ENCODE measurements at places on chromosomes 6 and 20. TPM values are rescaled to one million over a fixed set of nuclear protein-coding genes. Genes with fewer than 3 reads are reported as not detected.

- peaks cover 26% of the 10 kb centered on the region for H3K4me1 ChIP-seq
- no peaks in the 10 kb centered on the region for H3K27me3 ChIP-seq
- DNase-seq = peak; percentile 67
- peak overlapping the region; percentile 67 for H3K27ac ChIP-seq
- peak overlapping the region; percentile 32 for H3K4me3 ChIP-seq
- no peaks in the 10 kb centered on the region for H3K36me3 ChIP-seq
These were observed 234.4 kb upstream of the MCHR2 start for GRCh38 chr6:100228437-100228833.

- no peaks in the 10 kb centered on the region for H3K36me3 ChIP-seq
- no peaks in the 10 kb centered on the region for H3K27me3 ChIP-seq
- DNase-seq = peak; percentile 6
- no peak overlapping the region for H3K4me3 ChIP-seq
- no peak overlapping the region for H3K27ac ChIP-seq
These were observed 91.9 kb downstream of the LMBRD1 start for GRCh38 chr6:69704916-69705315.

DNA sequence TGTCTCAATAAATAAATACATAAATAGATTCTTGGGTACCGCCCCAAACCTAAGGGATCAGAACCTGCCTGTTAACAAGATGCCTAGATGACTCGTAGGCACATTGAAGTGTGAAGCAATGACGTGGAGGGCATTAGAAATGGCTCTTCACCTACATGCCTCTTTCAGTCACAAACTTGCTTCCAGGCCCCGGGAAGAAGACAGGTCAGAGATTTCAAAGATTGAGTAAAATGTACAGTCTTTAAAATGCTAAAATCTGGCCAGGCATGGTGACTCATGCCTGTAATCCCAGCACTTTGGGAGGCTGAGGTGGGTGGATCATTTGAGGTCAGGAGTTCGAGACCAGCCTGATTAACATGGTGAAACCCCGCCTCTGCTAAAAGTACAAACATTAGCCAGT lies 480.8 kb upstream of the JARID2 start:
- H3K4me1 ChIP-seq = no peaks in the 10 kb centered on the region
- DNase-seq = no peak
- no peak overlapping the region for H3K4me3 ChIP-seq
- H3K36me3 ChIP-seq = no peaks in the 10 kb centered on the region
- H3K27ac ChIP-seq = no peak overlapping the region

GRCh38 chr6:45678285-45678607 lies 300.5 kb upstream of the SUPT3H start:
- no peak overlapping the region for H3K4me3 ChIP-seq
- no peak overlapping the region for H3K27ac ChIP-seq
- no peaks in the 10 kb centered on the region for H3K27me3 ChIP-seq

GRCh38 chr6:7434672-7435071 lies 45.1 kb downstream of the RIOK1 start:
- H3K36me3 ChIP-seq = no peaks in the 10 kb centered on the region
- no peak for DNase-seq
- no peaks in the 10 kb centered on the region for H3K4me1 ChIP-seq
- H3K27me3 ChIP-seq = no peaks in the 10 kb centered on the region

GRCh38 chr6:70668499-70668812 lies 773 bp downstream of the SMAP1 start:
- peaks cover 6% of the 10 kb centered on the region for H3K36me3 ChIP-seq
- H3K27ac ChIP-seq = peak overlapping the region; percentile 49
- H3K4me3 ChIP-seq = peak overlapping the region; percentile 83
- peaks cover 22% of the 10 kb centered on the region for H3K4me1 ChIP-seq
- no peaks in the 10 kb centered on the region for H3K27me3 ChIP-seq
- no peak for DNase-seq

GRCh38 chr6:104728448-104728847 lies 131.3 kb downstream of the HACE1 start:
- no peaks in the 10 kb centered on the region for H3K36me3 ChIP-seq
- H3K4me3 ChIP-seq = no peak overlapping the region
- no peaks in the 10 kb centered on the region for H3K27me3 ChIP-seq
- H3K27ac ChIP-seq = peak overlapping the region; percentile 32
- H3K4me1 ChIP-seq = no peaks in the 10 kb centered on the region

- no peak overlapping the region for H3K4me3 ChIP-seq
- H3K27me3 ChIP-seq = peaks cover 11% of the 10 kb centered on the region
- no peak for DNase-seq
- no peaks in the 10 kb centered on the region for H3K4me1 ChIP-seq
- no peak overlapping the region for H3K27ac ChIP-seq
- H3K36me3 ChIP-seq = no peaks in the 10 kb centered on the region
These were observed 6.1 kb downstream of the SIRPG start for GRCh38 chr20:1651268-1652058.

DNA sequence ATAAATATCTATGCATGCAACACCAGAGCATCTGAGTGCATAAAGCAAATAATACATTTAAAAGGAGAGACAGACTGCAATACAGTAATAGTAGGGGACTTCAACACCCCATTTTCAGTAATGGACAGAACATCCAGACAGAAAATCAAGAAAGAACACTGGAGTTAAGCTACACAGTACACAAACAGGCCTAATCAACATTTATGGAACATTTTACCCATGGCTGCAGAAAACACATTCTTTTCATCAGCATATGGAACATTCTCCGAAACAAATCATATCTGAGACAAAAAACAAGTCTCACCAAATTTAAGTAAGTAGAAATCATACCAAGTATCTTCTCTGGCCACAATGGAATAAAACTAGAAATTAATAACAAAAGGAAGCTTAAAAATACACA lies 50.5 kb downstream of the REV3L start:
- no peak overlapping the region for H3K4me3 ChIP-seq
- DNase-seq = no peak
- peaks cover 3% of the 10 kb centered on the region for H3K4me1 ChIP-seq
- no peaks in the 10 kb centered on the region for H3K27me3 ChIP-seq
- H3K36me3 ChIP-seq = peaks cover 17% of the 10 kb centered on the region

DNA sequence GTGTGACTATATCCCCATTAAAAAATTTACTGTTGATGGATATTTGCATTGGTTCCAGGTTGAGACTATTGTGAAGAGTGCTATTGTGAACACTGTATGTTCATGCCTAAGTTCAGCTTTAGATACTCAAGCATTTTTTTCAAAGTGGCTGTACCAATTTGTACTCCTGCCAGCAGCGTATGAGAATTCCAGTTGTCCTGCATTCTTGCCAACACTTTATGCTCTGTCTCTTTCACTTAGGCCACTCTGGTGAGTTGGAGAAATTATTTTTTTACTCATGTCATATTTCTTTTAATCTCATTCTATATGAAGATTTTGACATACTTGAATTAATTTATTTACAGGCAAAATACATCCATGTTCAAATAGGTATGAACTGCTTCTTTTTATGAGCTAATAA lies 76.2 kb downstream of the JAG1 start:
- no peak overlapping the region for H3K4me3 ChIP-seq
- H3K36me3 ChIP-seq = no peaks in the 10 kb centered on the region
- peaks cover 38% of the 10 kb centered on the region for H3K4me1 ChIP-seq
- no peaks in the 10 kb centered on the region for H3K27me3 ChIP-seq
- DNase-seq = no peak

DNA sequence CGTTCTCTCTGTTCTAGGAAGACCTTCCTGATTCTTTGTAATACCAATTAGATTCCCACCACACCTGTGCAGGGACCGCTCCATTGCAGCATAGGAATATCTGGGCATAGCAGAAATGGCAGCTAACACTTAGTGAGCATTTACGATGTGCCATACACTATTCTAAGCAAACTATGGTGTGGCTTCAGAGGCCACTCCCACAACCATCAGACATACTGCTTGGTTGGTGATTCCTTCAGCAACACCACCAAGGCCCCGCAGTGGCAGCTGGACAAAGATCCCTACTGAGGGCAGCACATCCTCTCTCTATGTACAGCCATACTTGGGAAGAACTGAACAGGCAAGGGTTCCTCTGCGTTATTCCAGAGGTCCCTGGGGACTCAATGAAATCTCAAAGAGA lies 6.2 kb downstream of the KCNK5 start:
- no peak overlapping the region for H3K27ac ChIP-seq
- no peak for DNase-seq
- no peaks in the 10 kb centered on the region for H3K36me3 ChIP-seq
- no peaks in the 10 kb centered on the region for H3K4me1 ChIP-seq

DNA sequence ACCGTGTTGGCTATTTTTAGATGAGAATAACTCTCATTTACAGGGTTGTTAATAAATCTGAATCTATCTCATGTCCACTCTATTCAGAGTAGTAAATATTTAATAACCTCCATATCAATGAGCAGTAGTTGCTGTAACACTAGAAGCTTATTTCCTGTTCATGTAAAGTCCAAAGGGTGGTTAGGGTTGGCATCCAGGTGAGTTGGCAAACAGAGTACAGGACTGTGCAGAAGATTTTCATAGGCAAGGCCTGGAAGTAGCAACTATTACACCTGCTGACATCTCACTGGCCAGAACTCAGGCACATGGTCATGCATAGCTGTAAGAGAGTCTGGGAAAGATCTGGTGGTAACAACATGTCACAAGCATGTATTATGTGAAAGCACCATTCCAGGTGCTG lies 147.5 kb downstream of the PHF3 start:
- H3K4me1 ChIP-seq = no peaks in the 10 kb centered on the region
- H3K36me3 ChIP-seq = no peaks in the 10 kb centered on the region
- DNase-seq = no peak
- no peak overlapping the region for H3K27ac ChIP-seq

GRCh38 chr6:34521463-34522285 lies 34.5 kb downstream of the SPDEF start:
- H3K27ac ChIP-seq = no peak overlapping the region
- H3K36me3 ChIP-seq = no peaks in the 10 kb centered on the region
- H3K4me1 ChIP-seq = peaks cover 3% of the 10 kb centered on the region
- H3K27me3 ChIP-seq = no peaks in the 10 kb centered on the region

DNA sequence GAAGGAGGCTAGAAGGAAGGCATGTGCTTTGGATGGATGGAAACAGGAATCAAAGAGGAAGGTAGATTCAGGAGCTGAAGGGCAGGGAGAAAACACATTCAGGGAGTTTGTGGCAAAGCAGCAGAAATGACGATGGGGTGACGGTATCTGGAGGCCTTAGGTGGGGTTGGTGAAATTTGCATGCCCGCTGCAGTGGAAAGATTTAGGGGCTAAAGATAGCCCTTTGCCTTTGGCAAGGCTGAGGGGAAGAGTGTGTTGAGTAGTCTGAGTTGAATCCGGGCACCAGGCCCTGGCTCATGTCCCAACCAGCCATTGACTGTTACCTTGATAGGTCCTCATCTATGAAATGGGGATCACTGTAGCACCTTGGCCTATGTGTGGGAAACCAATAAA lies 1.3 kb downstream of the GZF1 start:
- H3K27ac ChIP-seq = no peak overlapping the region
- no peaks in the 10 kb centered on the region for H3K27me3 ChIP-seq
- DNase-seq = no peak
- H3K4me1 ChIP-seq = peaks cover 43% of the 10 kb centered on the region
- peak overlapping the region; percentile 87 for H3K4me3 ChIP-seq
- H3K36me3 ChIP-seq = peaks cover 49% of the 10 kb centered on the region

GRCh38 chr6:148295261-148295887 lies 47.3 kb upstream of the SASH1 start:
- H3K36me3 ChIP-seq = no peaks in the 10 kb centered on the region
- no peak overlapping the region for H3K27ac ChIP-seq
- DNase-seq = no peak
- no peak overlapping the region for H3K4me3 ChIP-seq
- H3K27me3 ChIP-seq = no peaks in the 10 kb centered on the region

GRCh38 chr6:148182378-148182777 lies 160.3 kb upstream of the SASH1 start:
- H3K4me1 ChIP-seq = peaks cover 3% of the 10 kb centered on the region
- H3K27ac ChIP-seq = no peak overlapping the region
- no peak for DNase-seq
- no peaks in the 10 kb centered on the region for H3K36me3 ChIP-seq
- H3K4me3 ChIP-seq = no peak overlapping the region

- no peak for DNase-seq
- H3K4me1 ChIP-seq = peaks cover 28% of the 10 kb centered on the region
- H3K4me3 ChIP-seq = no peak overlapping the region
- H3K27ac ChIP-seq = no peak overlapping the region
- H3K27me3 ChIP-seq = no peaks in the 10 kb centered on the region
These were observed 83.3 kb downstream of the PLCB1 start for GRCh38 chr20:8215361-8215781.

DNA sequence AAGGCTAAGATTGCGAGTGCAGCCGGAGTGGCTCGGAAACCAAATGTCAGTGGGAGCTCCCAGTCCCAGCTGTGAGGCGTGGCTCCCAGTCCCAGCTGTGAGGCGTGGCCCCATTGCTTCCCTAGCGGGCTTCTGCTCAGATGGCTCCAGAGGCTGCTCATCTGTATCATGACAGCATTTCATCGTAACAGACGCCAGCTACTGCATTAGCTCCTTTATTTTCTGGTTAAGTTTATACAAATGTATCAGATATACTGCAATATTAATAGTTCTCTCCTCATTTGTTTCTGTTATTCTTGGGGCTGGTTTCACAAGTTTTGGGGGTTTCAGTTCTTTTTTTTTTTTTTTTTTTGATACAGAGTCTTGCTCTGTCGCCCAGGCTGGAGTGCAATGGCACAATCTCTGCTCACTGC lies 34.7 kb upstream of the TBXT start:
- no peaks in the 10 kb centered on the region for H3K4me1 ChIP-seq
- 0 out of 2 replicates have a peak, but pooled peaks cover under 1% of the 10 kb centered on the region for H3K27me3 ChIP-seq
- no peak overlapping the region for H3K27ac ChIP-seq
- no peaks in the 10 kb centered on the region for H3K36me3 ChIP-seq
- no peak for DNase-seq
- no peak overlapping the region for H3K4me3 ChIP-seq

DNA sequence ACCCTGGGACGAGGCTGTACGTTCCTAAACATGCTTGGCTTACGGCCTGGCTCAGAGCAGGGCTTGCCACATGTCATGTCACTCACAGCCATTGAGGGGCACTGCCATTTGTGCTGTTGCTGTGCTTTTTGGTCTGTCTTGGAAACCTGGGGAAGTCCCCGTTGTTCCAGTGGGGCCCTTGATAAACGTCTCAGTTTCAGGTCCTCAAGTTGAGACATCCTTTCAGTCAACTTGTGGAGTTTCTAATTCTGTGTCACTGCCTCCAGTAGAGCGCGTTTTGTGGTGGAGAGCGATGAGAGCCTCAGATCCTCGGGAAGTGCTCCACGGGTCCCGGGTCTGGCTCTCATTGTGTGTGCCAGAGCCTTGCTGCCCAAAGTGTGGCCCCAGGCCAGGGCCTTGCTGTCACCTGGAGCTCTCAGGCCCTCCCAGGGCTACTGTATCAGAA lies 43.0 kb upstream of the CCR6 start:
- H3K36me3 ChIP-seq = no peaks in the 10 kb centered on the region
- no peaks in the 10 kb centered on the region for H3K4me1 ChIP-seq
- no peak overlapping the region for H3K4me3 ChIP-seq
- no peaks in the 10 kb centered on the region for H3K27me3 ChIP-seq
- no peak for DNase-seq

Gene BMP7
- not detected for total RNA-seq

Gene SIRPB2
- not detected for total RNA-seq

Gene ECT2L
- not detected for total RNA-seq

Gene PEDS1
- 43.5 TPM for total RNA-seq

Gene BACH2
- 1.3 TPM for total RNA-seq

Gene PHACTR1
- total RNA-seq = not detected

Gene AKAP7
- total RNA-seq = 5.9 TPM

Gene MYLK2
- total RNA-seq = 1.0 TPM

Gene KCNB1
- total RNA-seq = not detected

Gene SNAI1
- total RNA-seq = 24.2 TPM

Gene RALGAPB
- 17.6 TPM for total RNA-seq

Gene PHACTR3
- total RNA-seq = not detected

Gene HLA-F
- total RNA-seq = 137 TPM
